Activated CD4-positive, alpha-beta T cell treated with anti-CD3 and anti-CD28 coated beads, Interleukin-2, amount 10 ng/mL, durations not matched to agents 7 days and 5 days (primary cell): ENCODE measurements at places on chromosomes 11 and 22.

DNA sequence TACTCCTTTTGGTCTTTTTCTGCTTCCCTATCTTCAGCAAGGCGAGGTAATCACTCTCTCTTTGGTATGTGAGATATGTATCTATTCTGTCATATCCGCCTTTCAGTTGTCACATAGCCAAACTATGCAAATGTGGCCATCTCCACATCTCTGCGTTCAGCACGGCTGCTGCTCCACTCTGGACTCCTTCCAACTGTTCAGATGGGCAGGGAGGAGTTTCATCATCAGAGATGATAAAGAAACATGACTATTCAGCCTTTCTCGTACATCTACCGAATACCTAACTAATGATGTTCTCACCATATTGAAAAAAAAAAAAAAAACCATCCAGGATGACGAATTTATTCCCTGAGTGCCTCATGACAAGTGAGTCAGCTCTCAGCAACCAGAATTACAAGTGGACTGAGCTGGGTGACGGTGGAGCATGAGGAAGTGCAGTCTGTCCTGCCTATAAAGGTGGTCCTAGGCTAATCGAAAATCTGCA lies 899.6 kb downstream of the OPCML start:
- DNase-seq = no peak

DNA sequence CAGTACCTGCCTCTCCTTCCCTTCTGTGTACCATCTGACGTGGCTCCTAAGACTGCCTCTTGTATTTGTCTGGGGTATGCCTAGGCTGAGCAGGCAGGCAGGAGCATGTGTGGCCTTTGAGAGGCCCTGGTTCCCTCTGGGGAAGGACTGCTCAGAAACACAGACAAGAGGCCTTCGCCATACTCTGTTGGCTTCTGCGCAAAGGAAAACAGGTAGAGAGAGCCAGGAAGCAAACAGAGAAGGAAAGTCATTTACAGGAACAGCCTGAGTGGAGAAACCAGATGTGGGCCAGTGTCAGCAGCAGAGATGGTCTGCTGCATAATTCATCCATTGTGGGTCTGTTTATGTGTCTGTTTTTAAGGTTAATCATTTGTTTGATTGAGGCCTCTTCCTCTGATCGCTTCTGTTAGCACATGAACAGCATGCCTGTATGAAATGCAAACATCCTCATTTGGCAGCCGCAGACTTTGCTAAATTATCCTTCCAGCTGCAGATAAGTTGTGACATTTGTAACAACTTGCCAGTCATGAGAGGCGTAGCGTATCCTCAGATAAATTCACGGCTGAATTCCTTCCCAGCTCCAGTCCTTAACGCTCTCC lies 119.4 kb downstream of the GALNT18 start:
- no peak for DNase-seq

GRCh38 chr22:50016988-50017700 lies 4.6 kb upstream of the IL17REL start:
- DNase-seq = no peak

GRCh38 chr11:125873881-125874555 lies 13.4 kb upstream of the HYLS1 start:
- DNase-seq = no peak

- DNase-seq = no peak
Measured at GRCh38 chr11:122271745-122272144, 155.7 kb upstream of the BLID start.

GRCh38 chr22:23215294-23216241 lies 35.3 kb downstream of the BCR start:
- no peak for DNase-seq

GRCh38 chr11:69647761-69648497 lies 7.0 kb downstream of the CCND1 start:
- DNase-seq = no peak

GRCh38 chr11:61602775-61603569 lies 22.1 kb upstream of the SYT7 start:
- no peak for DNase-seq

GRCh38 chr22:48870436-48870835 lies 957.2 kb downstream of the BRD1 start:
- DNase-seq = no peak

DNA sequence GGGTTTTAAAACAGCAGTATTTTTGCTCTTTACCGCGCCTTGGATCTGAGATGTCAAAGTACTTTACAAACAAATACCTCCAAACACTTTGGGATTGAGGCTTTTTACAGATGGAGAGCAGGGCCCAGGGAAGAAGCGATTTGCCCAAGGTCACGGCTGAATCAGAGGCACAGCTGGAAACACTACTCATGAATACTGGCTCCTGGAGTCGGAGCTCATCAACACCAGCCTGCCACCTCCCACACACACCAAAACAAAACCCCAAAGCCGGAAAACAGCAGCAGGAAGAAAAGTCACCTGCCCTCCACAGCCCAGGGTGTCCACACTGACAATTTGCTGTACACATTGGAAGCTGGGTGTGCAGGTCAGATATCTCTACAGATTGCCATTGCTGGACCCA lies 339.4 kb downstream of the CADM1 start:
- DNase-seq = no peak

DNA sequence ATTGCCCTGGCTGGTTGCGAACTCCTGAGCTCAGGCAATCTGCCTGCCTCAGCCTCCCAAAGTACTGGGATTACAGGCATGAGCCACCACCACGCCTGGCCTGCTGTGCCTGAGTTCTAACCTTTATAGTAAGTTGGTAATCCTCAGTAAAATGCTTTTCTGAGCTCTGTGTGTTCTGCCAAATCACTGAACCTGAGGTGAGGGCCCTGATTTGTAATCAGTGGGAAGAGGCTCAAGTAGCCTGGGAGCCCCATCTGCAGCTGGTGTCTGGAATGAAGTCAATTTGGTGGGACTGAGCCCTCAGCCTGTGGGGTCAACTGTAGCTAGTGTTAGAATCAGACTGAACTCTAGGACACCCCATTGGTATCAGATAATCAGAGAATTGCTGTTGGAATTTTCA lies 72.6 kb upstream of the PARVG start:
- DNase-seq = no peak

DNA sequence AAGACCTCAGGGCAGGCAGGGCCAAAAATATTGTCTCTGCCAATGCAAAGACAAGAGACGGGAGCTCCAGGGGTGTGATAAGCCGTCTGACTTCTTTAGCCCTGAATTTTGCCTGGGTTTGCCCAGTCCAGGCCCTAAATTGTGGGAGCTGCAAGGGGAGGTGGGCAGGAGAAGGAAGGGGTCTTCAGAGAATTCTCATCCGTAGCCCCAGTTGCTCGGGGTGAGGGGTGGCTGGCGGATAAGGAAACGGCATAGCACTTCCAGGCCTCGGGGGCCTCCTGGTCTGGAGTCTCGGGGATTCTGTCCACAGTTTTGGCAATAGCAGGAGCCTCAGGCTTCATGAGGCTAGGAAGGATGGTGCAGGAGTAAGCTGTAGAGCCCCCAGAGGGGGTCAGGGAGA lies 7.4 kb downstream of the CD5 start:
- no peak for DNase-seq

DNA sequence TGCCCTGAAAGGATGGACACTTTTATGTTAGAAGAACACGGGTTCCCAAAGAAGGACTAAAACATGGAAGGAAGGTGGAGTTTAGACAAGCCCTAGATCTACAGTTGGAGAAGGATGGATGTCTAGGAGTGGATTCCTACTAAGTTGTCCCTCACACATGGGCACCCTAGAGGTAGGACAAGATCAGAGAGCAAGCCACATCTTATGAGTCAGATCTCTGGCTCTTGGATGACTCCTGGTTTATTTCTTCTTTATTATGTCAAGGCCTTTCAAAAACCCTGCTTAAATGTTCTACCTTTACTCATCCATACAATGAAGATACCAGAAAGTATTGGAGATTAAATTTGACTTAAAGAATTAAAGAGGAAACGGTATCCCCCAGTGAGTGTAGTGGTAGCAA lies 34.4 kb downstream of the PRCP start:
- no peak for DNase-seq

GRCh38 chr11:98657711-98658110 lies 363.0 kb upstream of the CNTN5 start:
- no peak for DNase-seq

DNA sequence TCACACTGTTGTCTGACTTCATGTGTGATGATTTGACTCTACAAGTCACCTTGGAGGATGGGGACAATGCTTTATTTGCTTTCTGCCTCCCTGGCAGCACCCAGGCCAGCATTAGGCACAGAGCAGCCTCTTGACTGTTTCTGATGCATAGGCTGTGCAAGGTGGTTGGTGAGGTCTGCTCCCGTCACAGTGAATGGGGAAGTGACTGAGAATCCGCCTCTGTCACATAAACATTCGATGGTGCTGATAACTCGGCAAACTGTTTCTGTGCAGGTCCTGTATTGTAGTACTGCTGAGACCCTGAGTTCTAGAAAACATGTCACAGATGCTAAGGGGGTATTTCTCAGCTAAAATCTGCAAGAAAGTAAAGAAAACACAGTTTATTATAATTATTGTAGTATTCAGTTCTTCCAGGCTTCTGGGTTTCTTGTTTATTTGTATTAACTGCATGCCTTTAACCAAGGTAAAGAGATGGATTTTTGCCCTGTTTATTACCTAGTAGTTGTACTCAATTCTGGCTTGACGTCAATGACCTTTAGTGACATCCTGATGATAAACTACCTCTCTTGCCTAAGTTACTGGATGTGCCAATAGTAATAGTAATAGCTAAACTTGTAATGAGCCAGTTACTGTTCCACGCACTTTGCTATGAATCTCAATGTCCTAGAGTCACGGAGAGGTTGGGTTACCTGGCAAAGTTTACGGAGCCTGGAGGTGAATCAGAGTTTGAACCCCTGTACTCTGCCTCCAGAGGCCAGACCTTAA lies 24.8 kb upstream of the RCN1 start:
- no peak for DNase-seq

DNA sequence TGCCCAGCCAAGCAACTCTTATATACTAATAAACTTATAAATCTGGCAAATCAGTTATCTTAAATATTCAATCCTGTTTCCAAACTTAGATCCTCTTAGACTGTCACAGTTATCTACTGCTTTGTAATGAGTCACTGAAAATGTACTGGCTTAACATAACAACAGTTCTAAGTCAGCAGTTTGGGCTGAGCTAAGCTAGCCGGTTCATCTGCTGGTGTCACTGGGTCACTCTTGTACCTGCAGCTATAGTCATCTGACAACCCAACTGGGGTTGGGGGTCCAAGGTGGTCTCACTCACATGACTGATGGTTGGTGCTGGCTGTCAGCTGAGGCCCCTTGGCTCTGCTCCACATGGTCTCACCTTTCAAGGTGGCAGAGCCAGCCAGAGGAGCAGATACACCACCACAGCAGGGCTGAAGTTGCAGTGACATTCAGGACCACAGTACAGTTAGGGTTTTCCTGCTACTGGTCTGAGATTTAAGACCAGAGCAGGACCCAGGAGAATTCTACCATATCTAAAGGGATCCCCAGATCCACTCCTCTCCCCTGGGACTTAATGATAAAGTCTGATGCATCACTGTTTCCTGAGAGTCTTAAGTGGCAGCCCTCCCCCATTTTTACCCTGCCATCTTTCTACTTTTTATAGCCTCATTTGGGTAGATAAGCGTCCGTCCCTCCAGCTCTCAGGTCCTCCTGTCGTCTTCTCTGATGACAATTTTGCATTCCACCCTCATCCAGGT lies 7.9 kb upstream of the MACROD1 start:
- DNase-seq = no peak

GRCh38 chr11:124405581-124405980 lies 6.8 kb upstream of the OR8B3 start:
- DNase-seq = no peak

DNA sequence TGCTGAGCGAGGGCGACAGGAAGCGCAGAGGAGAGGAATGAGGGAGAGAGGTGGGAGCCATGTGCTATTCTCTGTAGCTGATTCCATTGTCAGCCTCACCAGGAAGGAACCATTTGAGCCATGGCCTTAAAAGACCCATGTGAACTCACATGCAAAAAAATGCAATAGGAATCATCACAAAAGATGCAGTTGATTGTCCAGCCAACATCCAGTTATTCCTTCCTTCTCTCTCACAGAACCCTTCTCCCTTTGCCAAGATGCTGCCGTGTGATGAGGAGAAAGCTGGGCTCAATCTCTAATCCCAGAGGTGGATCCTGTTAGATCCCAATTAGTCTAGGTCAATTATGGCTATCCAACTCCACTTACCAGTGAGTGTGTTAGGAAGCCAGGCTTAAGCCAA lies 58.2 kb upstream of the RRAS2 start:
- DNase-seq = no peak

DNA sequence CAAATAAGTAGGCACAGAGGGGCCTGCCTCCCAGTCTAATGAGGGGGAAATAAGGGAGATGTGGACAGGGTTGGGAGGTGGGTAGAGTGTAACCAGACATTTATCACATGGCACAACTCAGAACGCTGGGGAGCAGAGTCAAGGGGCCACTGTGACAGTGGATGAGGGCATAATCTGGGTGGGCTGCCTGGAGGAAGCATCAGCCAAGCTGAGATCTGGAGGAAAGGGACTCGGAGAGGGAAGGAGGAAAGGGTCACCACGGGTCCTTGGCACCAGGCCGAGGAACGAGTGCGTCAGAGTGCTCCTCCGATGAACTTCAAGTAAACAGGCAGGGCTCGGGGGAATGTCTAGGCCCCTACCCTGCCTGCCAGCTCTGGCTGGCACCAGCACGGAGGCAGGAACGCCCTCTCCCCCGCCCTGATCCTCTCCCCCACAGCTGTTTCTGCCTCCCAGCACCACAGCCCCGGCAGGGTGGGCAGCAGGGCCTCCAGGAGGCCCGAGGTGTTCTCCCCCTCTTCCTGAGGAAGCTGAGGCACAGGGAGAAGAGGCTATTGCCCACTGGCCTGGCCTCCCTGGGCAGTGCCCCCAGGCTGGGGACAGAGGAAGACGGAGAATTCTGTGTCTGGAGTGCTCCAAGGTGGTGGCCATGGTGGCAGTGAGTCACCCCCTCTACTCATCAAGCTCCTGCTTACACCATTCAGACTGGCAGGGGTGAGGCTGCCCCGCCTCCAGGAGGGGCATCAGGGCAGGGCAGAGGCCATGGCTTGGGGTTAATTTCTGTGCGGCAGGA lies 4.2 kb downstream of the ALDH3B1 start:
- no peak for DNase-seq

DNA sequence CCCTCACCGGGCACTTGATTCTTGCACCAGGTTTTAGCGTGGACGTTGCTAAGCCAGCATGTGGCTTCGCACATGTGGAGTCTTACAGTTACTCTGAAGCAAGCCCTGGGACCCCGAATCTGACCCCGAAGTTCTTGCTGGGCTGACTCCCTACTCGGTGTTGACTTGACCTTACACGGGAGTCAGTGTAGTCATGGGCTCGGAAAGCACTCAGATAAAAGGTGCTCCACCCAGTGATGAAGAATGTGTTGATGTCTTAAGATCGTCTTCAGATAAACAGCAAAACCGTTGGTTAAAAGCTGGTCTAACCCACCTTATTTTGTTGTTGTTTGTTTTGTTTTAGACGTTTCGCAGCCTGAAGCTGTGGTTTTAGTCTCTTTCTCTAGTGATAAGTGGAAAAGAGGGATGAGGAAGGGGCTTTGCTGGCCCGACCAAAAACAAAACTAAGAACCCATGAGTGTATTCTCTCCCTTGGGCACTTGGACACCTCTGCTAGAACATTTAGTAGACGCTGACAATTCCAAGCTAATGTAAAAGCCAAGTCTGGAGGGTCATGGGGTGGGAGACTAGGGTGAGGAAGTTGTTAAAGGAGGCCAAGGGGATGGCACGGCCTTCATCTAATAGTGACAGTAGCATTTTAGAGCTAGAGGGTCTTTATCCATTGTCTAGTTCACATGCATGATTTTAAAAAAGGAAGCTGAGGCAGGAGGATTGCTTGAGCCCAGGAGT lies 69.9 kb downstream of the BCR start:
- DNase-seq = peak; percentile 24

GRCh38 chr11:75598264-75598663 lies 36.2 kb downstream of the SERPINH1 start:
- DNase-seq = no peak
